ENCODE measurements at places on chromosomes 3 and 15. TPM values are rescaled to one million over a fixed set of nuclear protein-coding genes. Genes with fewer than 3 reads are reported as not detected.

The SELENOS gene
- 47.3 TPM for total RNA-seq

The IL17RB gene
- total RNA-seq: 0.17 TPM

The TMEM158 gene
- 0.76 TPM for total RNA-seq

The PLA1A gene
- total RNA-seq: 6.8 TPM

The CCR1 gene
- total RNA-seq: 62.5 TPM

The PRR20G gene
- total RNA-seq: not detected

The PPP2R3A gene
- total RNA-seq: 5.5 TPM

The DNAH12 gene
- 0.39 TPM for total RNA-seq

The IL17RE gene
- total RNA-seq: 1.9 TPM

The TAGLN3 gene
- total RNA-seq: not detected

The AP3B2 gene
- 5.0 TPM for total RNA-seq

The GOLGA6L10 gene
- total RNA-seq: 1.5 TPM

Measured in spleen (tissue), 13 donors.